ENCODE measurements at places on chromosomes 11 and 22.

DNA sequence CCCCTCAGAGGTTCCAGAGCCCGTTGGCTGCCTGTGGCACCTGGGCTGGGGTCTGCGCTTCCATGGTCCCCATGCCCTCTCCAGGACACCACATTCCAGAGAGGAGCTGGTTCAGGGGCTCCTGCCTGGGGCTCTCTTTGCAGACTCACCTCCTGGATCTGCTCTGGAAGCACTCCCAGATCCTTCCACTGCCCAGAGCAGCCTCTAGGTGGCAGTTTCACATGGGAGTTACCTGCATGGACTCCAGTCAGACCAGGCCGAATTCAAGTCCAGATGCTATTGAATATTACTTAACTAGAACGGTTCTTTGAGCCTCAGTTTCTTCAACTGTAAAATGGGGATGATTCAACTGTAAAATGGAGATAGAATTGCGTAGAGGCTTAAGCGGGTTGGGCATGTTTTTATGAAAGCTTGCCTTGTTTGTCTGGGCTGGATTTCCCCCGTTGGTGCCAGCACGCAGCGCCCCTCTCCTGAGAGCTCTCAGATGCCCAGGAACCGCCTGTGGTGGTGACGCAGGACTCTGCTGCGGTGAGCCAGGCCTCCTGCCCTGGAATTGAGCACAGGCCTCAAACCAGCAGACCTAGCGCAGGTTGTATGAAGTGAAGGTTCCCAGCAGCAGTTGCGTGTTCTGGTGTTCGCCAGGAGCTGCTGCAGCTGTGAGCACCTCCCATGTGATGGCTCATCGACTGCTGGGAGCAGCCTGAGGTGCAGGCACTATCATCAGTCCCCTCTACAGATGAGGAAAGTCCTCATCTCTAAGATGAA, 44.2 kb downstream of the LMO1 start:
- peak; percentile 8 for DNase-seq

DNA sequence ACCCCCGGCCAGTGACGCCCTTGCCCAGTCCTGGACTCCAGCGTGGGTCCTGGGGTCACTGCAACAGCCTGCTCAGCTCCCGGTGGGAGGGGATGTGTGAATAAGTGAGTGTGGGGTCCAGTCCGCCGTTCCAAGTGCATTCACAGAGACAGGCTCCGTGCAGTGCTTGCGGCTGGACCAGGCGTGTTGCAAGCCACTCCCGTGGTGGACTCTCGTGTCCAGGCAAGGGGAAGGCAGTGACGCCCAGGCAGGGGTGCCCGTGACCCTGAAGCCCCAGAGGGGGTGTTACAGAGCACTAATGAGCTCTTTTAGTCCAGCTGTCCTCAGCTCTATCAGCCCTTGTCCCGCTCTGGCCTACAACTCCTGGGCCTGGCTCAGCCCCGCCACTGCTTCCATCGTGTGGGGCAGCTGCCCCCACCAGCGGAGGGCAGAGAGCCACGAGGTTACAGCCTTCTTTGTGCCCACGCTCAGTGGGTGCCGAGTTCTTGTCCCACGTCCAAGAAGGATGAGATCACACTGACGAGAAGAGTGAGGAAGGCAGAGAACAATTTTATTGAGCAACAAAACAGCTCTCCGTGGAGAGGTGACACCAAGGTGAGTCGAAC, 1807.5 kb downstream of the LRRC4C start:
- no peak for DNase-seq

- no peak for DNase-seq
Measured at GRCh38 chr22:38793317-38793716, 626 bp downstream of the DNAL4 start.

GRCh38 chr11:3808861-3809623, 682 bp downstream of the PGAP2 start:
- DNase-seq, result peak; percentile 29

DNA sequence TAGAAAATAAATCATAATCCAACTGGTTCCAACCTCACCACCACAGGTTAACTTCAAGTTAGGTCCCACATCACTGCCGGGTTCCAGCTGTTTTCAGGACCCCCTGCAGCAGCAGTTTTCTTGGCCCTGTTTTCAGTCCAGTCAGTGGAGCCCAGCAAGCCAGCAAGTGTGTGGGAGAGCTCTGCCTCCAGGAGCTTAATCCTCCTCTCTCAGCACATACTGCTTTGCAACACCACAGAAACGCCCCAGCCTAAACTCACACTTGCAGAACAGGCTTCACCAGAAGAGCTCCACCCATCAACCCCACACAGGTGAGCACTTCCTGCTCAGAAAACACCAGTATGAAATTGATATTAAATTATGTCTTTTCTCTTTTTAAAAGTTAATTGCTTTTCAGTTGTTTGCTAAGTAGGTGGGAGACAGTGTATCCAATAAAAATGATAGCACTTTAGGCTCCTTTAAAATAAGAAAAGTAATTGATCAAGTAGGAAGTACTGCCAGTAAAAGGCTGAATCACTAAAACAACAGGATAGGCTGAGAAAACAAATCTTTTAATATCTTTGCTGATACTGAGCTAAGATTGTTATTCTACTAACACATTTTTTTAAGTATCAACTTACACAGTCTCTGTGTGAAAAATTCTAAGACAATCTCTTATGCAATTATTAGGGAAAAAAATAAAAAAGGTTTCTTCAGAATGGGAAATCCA, 81.5 kb upstream of the TP53AIP1 start:
- no peak for DNase-seq

- DNase-seq, result no peak
Measured at GRCh38 chr11:69727266-69727665, 23.4 kb upstream of the FGF19 start.

DNA sequence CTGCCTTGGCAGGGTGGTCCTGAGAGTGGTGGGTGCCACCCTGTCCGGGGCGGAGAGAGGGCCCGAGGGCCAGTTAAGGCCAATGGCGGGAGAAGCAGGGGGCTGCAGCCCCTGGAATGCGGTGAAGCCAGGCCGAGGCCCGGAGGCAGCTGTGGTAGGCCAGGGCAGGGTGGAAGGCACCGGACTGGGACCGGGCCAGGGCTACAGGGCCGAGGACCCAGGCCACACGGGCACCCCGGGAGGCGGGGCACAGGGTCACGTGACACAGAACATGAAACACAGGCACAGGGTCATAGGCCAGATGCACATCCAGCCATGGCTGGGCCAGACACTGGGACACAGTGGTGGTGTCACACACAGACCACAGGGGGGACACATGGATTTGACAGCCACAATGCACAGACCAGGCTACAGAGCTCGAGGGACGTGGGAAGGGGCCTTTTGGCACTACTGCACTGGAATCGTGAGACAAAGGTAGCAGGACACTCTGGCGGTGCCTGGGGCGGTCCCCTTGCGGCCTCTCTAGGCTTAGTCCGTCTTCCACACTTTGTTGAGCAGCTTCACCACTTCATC, 2.8 kb downstream of the SLC25A1 start:
- no peak for DNase-seq

DNA sequence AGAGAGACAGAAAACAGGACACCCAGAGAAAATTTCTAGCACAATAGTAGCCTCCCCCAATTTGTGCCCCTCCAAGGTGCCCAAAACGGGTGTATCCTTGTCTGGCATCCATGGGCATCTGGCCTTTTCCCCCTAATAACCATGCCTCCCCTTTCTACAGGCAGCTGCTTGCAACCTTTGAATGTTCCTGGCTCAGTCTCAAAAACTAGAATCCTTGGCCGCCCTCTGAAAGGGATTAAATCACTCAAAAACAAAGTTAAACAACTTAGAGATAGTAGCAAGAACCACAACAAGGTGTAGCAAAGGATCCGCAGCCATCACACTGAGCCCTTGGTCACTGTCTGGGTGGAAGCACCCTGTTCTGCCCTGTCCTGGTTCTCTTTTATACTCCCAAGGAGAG, 105.6 kb downstream of the MN1 start:
- DNase-seq, result no peak

- DNase-seq, result peak; percentile 86
Measured at GRCh38 chr11:85718991-85719807, 33.2 kb upstream of the CCDC89 start.

- DNase-seq, result no peak
Measured at GRCh38 chr11:132310390-132311375, 940.3 kb downstream of the NTM start.
